ENCODE measurements at places on chromosomes 7 and 10.

- DNase-seq = no peak
Measured at GRCh38 chr10:49362596-49363260, 33.2 kb downstream of the DRGX start.

- no peak for DNase-seq
Measured at GRCh38 chr7:99628471-99629465, 12.0 kb downstream of the ZSCAN25 start.

DNA sequence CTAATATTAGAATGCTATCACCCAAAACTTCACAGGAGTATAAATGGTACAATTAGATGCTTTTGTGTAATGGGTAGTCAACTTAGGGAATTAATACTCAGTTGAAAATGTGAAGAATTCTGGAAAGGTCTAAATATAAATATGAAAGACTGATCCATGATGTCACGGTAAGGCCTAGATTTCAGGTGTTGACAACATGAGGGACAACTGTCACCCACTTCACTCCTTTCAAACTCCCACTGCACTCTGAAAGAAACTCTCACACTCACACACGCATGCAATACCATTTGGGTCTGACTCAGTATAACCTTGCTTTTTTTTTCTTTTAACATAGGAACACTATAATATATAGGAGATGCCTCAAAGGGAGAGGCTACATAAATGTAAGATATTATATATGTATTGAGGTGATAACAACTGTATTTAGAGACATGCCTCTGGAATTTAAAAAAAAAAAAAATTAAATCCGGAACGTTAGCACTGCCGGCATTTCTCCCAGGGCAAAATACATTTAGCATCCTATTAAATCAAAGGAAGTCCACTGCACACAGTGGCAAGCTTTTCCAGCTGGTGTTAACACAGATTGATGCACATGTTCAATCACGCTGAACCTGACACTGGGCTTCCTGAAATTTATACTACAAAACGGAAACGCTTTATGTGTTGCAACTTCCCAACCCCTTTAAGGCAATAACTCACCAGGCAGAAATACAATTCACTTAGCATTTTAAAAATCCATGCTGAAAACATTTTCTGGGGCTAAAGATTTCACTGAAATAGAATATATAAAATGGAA lies 74.9 kb downstream of the RSU1 start:
- no peak for DNase-seq

DNA sequence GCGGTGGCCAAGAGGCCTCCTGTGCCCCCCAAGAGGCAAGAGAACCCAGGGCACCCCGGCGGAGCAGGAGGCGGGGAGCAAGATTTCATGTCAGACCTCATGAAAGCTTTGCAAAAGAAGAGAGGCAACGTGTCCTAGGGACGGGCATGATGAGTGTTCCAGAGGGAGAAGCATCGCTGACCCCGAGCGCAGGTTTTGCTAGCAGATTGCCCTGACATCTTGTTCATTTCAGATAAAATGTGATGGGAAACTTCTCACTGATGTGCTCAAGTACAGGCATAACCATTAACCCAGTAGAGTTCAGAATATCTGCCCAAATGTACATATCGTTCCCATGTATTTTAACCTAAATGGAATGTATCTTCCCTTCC lies 129.2 kb downstream of the APBB1IP start:
- no peak for DNase-seq

GRCh38 chr7:114937446-114937845 lies 15.6 kb downstream of the MDFIC start:
- no peak for DNase-seq

DNA sequence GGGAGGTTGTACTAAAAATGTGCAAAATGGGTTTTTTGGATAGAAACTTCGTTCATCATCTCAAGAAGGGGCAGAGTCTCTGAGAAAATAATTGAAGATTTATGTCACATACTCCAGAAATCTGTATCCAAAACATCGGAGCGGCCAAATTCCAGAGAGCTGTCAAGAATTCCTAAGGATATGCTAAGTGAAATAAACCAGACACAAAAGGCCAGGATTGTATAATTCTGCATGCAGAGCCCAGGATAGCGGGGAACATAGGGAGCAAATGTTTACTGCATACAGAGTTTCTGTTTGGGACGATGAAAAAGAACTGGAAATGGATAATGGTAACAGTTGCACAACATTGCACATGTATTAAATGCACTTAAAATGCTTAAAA lies 224.2 kb upstream of the AUTS2 start:
- no peak for DNase-seq

DNA sequence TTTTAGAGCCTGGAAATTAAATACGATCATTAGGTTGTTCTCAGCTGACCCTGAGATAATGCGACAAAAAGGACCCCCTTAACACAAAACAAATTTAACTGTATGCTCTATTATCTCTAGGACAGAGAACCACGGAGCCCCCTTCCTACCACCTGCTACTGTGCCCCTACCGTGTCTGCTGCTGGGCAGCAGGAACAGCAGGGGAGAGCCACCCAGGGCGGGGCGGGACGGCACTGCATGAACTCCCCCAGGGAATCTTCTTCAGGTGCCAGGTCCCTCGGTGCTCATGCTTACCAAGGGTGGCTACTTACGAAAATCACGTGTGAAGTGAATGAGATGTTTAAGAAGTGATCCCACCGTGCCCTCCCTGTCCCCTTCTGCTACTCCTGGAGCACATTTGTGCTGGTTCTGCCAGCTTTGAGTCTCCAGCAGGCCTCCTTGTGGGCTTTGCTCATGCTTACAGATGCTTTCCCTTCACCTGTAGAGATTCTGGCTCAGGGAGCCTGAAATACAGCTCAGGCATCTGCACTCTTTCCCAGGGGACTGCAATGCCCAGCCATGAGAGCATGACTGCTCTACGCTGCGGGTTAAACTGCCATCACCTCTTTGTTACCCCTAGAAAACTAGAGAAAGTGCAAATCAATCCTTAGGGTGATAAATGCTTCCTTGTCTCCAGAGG lies 59.9 kb downstream of the MRPL32 start:
- no peak for DNase-seq

- DNase-seq = no peak
Measured at GRCh38 chr10:77620731-77621130, 16.9 kb downstream of the KCNMA1 start.

GRCh38 chr7:2483494-2483893 lies 7.3 kb upstream of the GRIFIN start:
- no peak for DNase-seq

DNA sequence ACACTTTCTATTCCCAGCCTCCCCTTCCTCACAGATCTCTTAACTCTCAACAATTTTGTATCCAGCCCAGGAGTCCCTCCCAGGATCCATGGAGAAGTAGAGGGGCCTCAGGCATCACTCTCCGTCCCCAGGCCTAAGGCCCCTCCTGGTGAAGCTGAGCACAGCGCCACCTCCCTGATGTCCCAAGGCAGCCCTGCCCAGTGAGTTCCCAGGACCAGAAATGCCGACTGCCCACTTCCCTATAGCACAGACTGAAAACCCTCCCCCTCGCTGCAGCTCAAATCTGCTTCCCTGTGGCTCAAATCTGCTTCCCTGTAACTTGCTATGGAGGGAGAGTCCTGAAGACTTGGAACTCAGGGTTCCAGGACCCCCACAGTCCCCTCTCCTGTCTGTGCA lies 35.6 kb downstream of the YKT6 start:
- no peak for DNase-seq

DNA sequence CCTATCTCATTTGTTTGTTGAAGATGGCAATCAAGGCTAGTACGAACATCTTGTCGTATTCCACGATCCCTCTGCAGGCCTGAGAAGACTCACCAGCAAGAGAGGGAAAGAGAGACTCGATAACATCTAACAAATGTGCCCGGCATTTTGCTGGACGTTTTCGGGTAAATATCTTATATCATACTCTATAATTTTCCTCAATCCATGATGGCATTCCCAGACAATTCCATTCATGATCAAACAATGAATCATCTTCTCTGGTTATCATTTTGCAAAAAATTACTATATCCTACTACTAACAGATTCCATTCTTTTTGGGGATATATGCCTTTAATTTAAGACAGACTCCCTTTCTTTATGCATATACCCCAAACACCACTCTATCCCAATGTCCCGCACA lies 118.1 kb downstream of the TYW1B start:
- DNase-seq = no peak

- no peak for DNase-seq
Measured at GRCh38 chr10:75528392-75528791, 97.0 kb downstream of the LRMDA start.

GRCh38 chr7:84847790-84848189 lies 339.1 kb downstream of the SEMA3D start:
- DNase-seq = no peak

DNA sequence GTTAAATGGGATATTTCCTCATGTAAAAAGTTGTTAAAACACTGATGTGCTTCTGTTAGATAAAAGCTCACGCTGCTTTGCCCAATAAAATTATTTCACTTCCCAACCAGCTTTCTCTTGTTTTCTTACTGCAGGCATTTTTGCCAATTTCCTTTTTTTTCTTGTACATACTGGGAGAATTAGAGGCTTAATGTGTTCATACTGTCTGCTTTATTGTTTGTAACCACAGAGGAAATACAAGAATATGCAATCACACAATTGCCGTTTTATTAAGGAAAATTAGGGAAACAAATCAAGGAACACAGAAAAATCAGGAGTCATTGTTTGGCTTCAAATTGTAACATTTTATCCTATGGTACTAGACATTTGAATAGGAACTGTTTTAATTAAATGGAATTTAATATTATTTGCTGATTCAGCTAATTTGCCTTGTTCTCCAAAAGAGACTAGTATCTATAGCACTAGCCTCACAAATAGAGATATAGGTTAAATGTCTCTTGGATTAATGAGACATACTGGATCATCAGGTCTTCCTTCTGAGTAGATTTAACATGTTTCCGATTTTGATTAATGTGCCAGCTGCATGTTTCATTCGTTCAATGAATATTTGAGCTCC lies 6.4 kb upstream of the VWA2 start:
- DNase-seq = no peak

DNA sequence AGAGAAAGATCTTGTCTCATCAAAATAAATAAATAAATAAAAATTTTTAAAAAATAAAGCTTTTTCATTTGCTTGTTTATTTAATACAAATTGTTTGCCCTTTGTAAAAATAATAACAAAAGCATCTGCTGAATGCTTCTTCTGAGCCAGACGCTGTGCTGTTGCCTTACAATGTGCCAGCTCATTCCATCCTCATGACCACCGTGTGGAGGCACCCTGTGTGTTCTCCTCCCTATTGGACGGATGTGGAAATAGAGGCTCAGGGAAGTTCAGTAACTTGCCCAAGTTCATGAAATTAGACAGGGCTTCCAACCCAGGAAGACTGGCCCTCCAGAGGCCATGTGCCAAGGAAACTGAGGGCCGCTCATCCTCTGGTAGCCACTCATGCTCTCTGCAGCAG lies 120.6 kb downstream of the SH3PXD2A start:
- no peak for DNase-seq

- no peak for DNase-seq
Measured at GRCh38 chr10:44424957-44425356, 40.1 kb upstream of the CXCL12 start.

DNA sequence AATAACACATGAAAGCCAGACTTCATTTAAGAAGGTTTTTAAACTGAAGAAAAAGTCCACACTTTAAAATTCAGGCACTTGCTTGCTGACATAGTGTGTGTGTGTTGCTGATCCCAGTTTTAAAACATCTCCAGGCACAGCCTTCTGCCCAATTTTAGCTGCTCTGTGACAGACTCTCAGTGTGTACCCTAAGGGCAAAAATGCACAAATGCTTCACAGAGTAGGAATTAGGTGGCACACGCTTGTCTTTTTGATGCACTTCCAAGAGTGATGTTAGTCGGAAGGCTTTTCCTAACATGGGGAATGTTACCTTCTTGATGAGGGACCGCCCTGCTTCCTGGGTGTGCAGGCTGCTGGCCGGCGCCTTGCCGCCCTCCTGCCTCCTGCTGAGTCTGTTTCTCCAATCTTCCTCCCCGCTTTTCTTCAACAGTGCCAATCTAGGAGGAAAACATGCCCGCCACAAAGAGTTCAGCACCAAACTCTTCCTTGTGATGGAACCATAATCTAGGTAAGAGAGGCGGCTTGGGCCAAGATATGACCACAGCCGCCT lies 122.3 kb downstream of the SVIL start:
- no peak for DNase-seq

- no peak for DNase-seq
Measured at GRCh38 chr10:4813496-4813895, 12.5 kb upstream of the AKR1E2 start.

DNA sequence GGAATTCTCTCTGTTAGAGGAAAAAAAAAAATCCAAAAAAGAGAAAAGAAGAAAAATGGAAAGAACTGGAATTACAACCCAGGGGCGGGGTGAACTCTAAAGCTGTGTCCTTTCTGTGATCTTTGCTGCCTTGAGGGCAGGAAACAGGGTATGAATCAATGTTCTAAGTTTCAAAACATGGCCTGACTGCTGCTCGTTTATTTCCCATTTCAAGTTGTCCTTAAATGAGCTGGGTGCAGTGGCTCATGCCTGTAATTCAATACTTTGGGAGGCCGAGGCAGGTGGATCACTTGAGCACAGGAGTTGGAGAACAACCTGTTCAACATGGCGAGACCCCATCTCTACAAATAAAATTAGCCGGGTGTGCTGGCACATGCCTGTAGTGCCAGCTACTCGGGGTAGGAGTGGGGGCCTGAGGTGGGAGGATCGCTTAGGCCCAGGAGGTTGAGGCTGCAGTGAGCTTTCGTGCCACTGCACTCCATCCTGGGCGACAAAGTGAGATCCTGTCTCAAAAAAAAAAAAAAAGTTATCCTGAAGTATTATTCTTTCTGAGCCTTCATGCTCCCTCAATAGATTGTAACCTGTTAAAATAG lies 24.7 kb upstream of the TFAM start:
- no peak for DNase-seq

GRCh38 chr7:125506331-125506730 lies 576.7 kb upstream of the POT1 start:
- DNase-seq = no peak

DNA sequence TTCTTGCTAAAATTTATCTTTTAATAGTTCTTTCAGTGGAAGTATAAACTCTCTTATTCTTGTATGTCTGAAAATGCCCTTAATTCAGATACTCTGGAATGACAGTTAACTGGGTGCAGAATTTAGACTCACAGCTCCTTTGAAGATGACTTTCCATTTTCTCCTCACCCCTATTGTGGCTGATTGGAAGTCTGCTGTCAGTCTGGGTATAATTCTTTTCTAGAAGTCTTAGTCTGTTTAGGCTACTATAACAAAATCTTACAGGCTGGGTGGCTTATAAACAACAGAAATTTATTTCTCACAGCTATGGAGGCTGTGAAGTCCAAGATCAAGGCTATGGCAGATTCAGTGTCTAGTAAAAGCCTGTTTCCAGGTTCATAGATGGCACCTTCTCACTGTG lies 145.2 kb upstream of the GDF10 start:
- DNase-seq = no peak

DNA sequence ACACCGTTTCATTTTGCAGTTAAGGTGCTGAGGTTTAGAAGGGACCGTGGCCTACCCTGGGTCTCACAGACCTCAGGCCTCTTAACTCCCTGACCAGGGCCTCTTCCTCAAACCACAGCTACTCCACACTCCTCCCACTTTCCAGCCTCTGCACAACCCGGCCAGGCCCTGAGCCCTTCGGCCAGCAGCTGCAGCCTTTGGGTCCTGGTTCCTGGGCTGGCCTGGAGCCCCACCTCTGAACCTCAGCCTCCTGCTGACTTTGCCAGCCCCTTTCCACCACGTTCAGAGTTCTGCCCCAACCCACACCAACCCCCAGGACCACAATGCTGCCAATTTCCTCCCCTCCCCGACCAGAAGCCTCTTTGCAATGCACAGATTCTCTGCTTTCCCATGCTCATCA lies 84.1 kb downstream of the VOPP1 start:
- DNase-seq = no peak

- DNase-seq = no peak
Measured at GRCh38 chr10:101967713-101968112, 88.3 kb downstream of the ARMH3 start.
